Stimulated activated CD8-positive, alpha-beta memory T cell treated with anti-CD3 and anti-CD28 coated beads, Interleukin-4, amount 100 ng/mL, for 4 hours (primary cell): ENCODE measurements at places on chromosomes 3 and 15.

- DNase-seq, result no peak
Measured at GRCh38 chr15:94263341-94264273, 32.2 kb downstream of the MCTP2 start.

GRCh38 chr15:75659928-75660645 lies 12.4 kb downstream of the SNX33 start:
- no peak for DNase-seq

GRCh38 chr3:38655708-38656300 lies 6.3 kb upstream of the SCN5A start:
- no peak for DNase-seq

DNA sequence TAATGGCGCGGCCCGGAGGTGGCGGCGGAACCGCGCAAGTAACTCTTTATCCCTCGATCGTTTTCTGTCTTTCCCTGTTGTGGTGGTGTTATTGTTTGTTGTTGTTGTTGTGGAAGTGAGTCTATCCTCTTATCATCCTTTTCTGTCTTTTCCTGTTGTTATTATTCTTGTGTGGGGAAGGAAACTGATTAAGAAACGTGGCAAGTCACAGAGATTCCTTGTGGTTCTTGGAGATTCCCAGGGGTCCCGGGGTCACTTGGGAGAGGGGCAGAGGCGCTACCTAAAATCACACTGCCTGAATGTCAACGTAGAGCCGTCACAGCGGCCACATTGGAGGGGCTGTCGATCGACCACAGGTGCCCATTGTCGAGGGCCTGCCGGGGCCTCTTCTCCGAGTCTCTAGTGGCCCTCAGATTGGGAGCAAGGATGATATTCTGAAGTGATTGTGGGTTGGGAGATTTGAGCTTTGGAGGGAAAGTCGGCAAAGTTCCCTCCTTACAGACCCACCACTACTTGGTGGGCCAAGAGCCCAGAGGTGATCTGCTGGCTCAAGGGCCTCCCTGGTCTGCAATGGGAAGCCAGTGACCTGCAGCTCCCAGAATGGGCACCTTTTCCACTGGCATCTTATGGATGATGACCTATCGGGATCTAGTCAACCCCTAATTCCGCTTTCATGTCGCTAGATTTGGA lies 790 bp downstream of the PARP14 start:
- no peak for DNase-seq

DNA sequence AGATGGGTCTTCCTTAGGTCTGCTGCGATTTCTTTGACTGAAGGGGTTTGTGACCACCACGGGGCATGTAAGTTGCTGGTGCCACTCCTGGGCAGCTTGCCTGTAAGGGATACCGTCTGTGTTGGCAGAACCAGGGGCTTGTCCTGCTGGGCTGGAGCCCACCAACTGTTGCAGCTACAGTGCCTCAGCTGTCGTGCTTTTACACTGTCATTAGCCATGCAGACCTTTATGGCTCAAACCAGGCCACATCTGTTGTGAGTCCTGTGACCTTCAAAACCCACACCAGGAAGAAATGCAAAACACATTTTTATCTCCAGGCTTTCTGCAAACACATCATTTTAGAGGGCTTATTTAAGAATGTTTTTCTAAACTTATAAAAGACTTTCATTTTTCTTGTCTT lies 168.7 kb downstream of the PTPRG start:
- no peak for DNase-seq

DNA sequence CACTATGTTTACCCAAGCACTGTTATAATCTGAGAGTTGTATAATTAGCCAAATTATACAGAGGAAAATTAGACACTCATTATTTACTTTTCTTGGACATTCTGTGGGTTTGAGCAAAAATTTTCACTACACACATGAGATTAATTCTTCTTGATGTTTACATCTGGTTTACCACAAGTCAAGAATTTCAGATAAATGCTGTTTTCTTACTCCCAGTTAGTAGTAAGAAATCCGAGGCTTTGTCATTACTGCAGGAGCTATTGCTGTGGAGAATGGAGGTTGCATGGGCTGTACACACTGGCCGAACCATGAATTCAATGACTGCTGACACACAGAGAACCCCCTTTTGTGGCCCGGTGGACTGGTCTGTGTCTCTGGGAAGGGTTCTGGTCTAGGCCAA lies 207.7 kb upstream of the CFAP20DC start:
- DNase-seq, result no peak

DNA sequence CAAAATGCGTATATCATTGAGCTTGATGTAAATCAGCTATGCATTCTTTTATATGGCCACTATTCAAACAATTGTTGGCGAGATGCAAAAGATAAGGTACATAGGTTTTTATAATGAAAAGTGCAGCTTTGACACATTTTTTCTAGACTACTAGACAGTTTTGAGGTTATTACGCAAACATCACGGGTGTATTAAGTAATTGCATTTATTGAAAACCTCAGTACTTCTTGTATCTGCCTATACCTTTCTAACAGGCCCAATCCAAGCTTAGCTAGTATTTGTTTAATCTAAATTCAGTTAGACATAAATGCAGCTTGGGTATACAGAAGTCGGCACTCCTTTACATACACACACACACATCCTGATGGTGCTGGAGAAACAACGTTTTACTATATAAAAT lies 2.7 kb downstream of the SPESP1 start:
- DNase-seq, result no peak
